Stimulated activated effector memory CD8-positive, alpha-beta T cell treated with anti-CD3 and anti-CD28 coated beads, Interleukin-12 subunit alpha, Interleukin-12 subunit beta, amount 100 ng/mL, for 72 hours (primary cell): ENCODE measurements at places on chromosomes 2 and 18.

GRCh38 chr2:172967036-172967982 is 108.3 kb upstream of the MAP3K20 start:
- DNase-seq, result no peak

DNA sequence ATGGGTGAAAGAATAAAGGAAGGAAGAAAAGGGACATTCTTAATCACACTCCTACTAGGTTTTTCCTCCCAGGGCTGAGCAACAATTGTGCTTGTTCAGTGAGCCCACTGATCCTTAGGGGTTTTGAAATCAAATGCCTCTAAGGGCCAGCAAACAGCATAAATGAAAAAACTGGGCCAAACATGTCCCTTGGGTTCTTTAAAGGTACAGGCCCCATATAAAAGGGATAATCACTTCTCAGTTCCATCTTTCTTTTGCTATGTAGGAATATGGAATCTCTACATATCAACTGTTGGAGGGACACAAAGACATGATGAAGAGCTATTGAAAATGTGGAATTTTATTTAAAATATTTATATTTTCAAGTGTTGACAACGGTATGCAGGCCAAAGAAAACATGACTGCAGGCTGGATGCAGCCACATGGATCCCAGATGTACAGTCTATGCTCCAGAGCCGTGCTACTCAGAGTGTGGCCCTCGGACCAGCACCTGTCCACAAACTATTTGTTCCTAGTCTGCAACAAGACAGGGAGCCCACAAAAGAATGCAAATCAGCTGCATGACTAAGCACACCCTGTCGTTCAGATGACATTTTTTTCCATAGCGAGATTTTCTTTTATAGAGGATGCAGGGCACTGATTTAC is 110.0 kb downstream of the CDH20 start:
- no peak for DNase-seq

- no peak for DNase-seq
Measured at GRCh38 chr2:196409376-196409775, 230.1 kb upstream of the CCDC150 start.

GRCh38 chr2:219245899-219246230 is 586 bp downstream of the STK16 start:
- no peak for DNase-seq
